ENCODE measurements at places on chromosomes 6 and 20.
A peak's percentile ranks its signal among the peaks of the same experiment; 100 is the strongest.

- DNase-seq, result no peak
These were observed 6.2 kb downstream of the C20orf204 start for GRCh38 chr20:64042054-64042781.

DNA sequence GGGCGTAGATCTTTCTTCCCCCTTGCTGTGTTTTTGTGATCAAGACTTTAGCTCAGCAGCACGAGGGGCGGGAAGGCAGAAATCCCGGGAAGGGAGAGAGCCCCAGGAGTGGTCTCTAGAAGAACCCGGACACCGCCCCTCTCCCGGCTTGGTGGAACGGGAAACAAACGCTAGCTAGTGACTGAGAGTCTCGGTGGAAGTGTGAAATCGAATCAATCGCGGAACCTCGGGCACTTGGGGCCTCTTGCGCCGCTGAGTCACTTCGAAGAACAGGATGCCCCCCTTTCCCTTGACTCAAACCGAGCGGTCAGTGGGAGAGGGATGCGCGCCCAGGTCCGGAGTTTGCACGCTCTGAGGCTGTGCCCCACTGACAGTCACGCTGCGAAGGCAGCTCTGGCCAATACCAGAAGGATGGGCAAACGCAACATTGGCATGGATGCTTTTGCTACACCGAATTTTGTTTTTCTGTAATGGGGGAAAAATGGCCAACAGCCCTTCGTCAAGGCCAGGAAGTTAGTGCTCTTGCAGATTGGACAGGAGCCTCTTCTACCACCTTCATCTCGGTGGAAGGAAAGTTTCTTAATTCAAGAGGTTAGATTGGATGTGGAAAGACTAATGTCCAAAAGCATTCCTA lies 1.6 kb upstream of the OLIG3 start:
- DNase-seq, result no peak

- no peak for DNase-seq
These were observed 117.5 kb upstream of the QKI start for GRCh38 chr6:163296835-163297519.

DNA sequence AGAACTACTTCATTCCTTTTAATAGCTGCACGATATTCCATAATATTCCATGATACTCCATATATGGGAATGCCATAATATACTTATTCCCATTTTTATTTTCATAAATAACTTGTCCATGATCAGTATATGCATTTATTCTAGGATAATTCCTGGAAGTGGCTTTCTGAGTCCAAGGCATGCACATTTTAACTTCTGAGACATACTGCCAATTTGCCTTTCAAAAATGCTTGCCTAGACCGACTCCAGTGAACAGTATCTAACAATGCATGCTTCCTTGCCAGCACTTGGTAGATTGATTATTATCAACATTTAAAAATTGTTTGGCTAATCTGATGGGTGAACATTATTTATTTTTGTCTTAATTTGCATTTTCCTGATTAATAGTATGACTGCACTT lies 54.0 kb downstream of the SPTLC3 start:
- no peak for DNase-seq

DNA sequence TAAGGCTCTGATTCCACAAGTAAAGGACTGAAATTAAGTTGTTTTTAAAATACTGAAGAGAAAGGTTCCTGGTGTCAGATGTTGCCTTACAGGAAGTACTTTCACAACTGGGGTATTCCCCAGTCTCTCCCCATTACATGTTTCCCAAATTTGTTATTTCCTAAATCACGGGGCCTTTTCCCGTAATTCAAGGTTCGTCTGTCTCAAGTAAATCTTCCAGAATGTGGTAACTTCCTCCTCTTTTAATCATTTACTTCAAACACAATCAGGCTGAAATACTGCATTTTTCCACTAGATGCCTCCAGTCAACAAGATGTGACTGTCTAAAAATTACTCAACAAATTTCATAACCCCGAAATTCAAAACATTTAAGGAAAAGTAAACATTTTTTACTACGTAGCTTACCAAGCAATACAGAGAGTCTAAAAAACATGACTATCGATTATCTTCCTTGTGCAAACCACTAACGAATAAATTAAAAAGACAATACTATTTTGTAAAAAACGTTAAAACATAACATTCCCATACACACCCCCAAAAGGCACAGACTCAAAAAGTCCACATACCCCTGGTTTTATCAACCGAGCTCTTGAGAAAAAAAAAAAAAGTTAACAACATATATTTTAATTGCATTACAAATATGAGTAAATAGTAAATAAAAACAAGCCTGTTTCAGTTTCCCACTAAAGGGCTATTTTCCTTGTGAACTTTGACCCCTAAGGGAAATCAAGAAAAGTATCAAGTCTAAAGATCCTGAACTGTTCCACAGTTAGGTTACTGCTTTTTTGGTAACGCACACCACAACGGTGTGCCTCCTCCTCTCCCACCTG lies 1.7 kb downstream of the SOD2 start:
- DNase-seq, result no peak

DNA sequence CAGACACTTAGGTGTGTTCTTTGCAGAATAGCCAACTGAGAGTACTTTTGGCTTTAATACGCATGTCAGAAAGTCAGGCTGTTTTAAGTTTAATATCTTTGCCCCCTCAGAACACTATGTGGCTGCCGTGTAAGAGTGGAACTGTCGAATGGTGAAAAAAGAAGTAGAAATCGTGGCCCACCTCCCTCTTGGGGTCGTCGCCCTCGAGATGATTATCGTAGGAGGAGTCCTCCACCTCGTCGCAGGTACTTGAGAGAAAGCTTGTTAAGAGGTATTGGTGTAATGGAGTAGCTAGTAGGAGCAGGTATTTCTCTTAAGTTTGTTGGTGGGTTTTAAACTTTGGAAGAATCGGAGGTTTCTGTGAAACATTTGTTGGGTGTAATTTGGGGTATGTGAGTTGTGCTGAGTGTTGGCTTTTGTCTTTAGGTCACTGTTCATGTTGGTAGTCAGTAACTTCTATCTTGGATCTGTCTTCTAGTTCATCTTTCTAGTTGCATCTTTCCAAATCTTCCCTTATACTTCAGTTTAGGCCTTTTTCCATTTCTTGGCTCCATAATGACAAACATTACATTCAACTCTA lies 4.7 kb downstream of the SRSF3 start:
- DNase-seq, result no peak

DNA sequence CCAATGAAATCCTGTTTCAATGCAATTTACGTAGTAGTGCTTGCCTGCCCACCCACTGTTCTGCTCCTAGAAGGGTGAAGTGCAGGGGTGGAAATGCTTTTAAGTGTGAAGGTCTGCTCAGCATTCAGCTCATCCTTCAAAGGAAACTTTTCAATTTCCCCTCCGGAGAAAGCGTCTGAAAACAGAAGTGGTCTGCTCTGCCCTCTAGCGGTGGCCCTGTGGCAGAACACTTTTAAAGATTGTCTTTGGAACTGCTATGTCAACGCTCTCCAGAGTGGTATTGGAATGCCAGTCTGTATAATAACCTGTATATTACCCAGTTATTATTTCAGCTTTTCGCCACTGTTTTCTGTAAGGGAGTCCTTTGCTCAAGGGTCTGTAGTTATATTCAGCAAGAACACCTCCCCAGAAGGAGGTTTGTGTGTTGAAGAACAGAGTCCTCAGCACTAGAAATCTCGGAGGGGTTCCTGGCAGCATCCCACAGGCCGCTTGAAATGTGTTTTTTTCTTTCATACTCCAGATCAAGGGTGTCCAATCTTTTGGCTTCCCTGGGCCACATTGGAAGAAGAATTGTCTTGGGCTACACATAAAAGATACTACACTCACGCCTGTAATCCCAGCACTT lies 63.1 kb upstream of the KLHL31 start:
- DNase-seq, result peak; percentile 4

DNA sequence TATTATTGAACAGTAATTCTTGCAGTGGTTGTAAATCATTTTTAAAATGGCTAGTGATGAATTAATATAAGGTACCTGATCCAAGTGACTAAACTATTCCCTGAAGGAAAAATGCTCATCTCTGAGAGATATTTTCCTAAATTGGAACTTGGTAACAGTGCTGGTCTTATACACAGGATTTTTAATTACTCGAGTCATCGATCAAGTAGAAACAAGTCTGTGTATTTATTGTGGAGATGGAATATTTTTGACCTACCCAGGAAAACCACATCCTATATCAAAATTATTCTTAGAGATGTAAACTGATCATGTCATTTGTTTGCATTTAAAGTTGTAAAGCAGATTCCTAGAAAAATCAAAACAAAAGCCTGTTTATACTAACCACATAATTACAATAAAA lies 166.9 kb downstream of the MOXD1 start:
- DNase-seq, result no peak

DNA sequence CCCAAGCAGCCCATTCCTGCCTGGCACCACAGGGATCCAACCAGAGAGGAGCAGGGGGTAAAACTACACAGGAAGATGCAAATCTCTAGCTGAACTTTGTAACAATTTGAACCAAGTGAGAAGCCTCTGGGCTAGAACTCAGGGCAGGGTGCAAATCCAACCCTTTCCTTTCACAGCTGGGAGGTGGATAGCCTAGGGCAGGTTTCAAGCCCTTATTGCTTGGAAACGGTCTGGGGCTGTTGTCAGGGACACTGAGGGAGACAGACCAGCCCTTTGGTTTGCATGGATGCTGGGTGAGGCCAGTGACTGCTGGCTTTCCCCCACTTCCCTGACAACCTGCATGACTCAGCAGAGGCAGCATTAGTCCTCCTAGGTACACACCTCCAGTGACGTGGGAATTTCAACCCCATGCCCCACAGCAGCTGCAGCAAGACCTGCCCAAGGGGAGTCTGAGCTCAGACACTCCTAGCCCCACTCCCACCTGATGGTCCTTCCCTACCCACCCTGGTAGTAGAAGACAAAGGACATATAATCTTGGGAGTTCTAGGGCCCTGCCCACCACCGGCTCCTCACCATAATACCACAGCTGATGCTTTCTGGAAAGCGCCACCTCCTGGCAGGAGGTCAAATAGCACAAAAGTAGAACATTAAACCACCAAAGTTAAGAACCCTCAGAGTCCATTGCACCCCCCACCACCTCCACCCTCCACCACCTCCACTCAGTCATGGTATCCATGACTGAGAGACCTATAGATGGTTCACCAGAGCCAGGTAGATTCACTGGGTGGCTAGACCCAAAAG lies 797.7 kb upstream of the MAN1A1 start:
- no peak for DNase-seq

DNA sequence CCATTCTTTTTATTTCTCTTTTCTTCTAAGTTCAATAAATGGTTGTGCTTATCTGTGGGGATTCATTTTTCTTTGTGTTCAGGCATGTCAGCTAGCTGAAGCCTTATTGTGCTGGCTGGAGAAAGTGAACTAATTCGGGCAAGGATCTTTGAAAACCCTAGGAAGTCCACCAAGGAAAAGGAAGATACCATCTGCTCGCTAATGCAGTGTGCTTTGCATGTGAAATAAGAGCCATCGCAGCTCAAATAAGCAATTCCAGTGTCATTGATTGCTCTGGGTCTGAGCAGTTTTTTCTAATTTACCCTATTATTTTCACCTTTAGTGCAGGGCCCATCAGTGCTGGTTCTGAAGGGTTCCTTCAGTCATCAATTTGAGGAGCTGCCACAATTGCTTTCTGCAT lies 309.4 kb upstream of the SOX4 start:
- no peak for DNase-seq

DNA sequence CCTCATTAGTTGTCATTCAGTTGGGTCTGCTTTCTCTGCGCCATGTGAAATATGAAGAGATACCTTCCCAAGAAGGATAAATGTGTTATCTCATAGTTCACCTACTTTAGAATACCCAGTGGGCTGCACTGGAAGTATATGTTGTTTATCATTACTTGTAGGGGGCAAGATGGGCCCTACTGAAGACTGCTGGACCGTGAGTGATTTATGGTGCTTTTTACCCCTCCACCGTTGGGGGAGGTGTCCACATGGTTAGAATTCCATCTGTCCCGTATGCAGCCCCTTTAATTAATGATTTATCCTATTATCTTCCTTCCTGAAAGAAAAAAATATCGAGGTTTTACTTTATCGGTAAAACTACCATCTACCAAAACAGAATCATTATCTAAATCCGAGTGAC lies 97.0 kb downstream of the TSHZ2 start:
- DNase-seq, result no peak

DNA sequence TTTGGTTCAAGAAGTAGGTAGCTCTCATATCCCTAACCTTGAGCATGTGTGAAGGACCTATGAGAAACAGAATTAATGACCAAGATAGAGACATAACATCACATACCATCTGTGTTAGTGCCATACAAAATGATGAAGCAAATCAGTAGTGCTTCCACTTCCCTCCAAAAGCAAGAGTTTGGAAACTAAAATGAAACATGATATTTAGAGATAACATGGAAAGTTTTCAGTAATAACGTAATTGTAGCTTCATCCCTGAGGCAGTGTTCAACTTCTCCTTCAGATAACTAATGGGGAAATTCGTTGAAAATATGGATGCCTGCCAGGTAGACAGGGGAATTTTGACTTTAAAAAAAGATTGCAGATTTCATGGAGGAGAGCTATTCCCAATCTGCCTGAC lies 248.4 kb upstream of the IRAK1BP1 start:
- DNase-seq, result no peak

DNA sequence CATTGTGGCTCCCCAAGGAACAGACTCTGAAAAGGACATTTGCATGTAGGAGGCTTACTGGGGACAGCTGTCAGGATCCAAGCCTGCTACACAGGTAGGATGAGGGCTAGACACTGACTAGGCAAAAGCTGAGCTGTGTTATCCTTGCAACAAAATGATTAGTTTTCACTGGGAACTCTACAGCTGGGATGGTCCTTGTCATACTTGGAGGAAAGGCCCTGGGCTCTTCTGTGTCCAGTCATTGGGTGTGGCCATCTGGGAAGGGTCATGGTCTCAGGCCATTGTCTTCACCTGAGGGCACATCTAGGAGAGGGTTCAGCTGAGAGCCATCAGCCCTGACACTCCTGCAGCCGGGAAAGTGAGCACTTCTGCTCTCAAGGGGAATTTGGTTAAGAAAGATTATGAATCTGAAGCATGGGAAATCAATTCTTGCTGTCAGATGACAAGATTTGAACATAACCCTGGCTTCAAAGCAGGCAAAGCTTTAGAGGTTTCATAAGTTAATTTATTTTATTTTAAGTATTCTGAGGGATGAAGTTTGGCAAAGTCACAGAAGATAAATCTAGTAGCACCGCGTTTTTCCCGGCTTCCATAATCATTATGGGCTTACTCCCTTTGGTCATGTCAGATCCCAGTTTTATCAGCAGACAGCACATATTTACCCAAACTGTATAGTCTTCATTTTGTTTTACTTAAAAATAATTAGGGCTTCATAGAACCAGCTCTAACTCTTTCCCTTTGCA lies 78.4 kb upstream of the SLC22A23 start:
- no peak for DNase-seq

GRCh38 chr6:119677384-119677783 lies 327.8 kb upstream of the MAN1A1 start:
- DNase-seq, result no peak
